Esophagus squamous epithelium (tissue), 5 donors: ENCODE measurements at places on chromosomes 1 and 21.

DNA sequence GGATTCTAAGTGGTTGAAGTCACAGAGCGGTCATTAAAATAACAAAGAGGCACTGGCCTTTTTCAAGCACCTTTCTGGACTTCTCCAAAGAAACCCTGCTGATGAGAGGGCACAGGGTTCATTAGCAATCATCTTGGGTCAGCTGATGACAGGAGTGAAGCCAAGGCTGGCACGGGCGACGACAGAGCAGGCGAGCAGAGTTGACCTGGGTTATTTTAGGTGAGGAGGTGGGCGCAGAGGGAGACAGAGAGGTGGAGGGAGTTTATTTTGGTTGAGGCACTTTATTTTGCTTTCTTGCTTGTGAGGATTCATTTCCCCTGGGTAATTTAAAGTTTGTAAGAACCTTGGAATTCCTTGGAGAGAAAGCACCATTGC, 57.9 kb downstream of the OLIG1 start:
- DNase-seq, result no peak

- DNase-seq, result no peak
These were observed 183.8 kb upstream of the ARHGEF16 start for GRCh38 chr1:3270403-3271245.

GRCh38 chr1:24100945-24101737, 10.8 kb downstream of the MYOM3 start:
- DNase-seq, result no peak

GRCh38 chr1:115343200-115343737, 5.2 kb upstream of the NGF start:
- DNase-seq, result no peak

DNA sequence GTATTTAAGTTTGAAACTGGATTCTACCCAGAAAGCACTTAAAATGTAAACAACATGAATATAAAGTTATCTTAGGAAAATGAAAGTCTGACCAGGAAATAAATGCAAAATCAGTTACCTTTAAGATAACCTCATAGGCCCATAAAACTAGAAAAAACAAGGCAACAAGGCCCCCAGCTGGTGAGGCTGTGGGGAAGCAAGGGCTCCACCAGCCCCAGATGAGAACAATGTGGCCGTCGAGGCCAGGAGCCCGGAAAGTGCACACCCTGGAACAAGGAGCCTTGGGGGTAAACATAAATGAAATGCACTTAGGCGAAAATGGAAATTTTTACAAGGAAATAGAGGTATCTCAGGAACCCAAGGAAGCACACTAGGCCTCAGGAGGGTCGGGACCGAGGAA, 37.9 kb upstream of the BMP8B start:
- no peak for DNase-seq

GRCh38 chr1:221246628-221247415, 367.6 kb downstream of the HLX start:
- DNase-seq, result no peak

GRCh38 chr1:65477414-65478378, 57.2 kb downstream of the LEPR start:
- DNase-seq, result no peak

DNA sequence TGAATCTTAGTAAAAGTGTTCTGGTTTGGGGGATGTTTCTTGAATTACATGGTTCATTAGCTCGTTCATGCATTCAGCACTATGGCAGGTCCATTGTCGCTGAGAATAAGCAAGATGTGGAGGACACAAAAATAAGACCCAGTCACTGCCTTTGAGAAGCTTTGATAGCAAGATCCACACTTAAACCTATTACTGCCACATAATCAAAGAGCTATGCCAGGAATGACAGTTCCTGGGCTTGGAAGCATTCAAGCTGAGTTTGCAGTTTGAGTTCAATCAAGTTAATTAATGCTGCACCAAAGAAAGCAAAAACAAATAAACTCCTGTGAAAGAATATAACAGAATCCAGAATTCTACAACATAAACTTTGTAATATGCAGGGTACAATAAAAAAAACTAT, 131.8 kb downstream of the MIS18A start:
- DNase-seq, result no peak

DNA sequence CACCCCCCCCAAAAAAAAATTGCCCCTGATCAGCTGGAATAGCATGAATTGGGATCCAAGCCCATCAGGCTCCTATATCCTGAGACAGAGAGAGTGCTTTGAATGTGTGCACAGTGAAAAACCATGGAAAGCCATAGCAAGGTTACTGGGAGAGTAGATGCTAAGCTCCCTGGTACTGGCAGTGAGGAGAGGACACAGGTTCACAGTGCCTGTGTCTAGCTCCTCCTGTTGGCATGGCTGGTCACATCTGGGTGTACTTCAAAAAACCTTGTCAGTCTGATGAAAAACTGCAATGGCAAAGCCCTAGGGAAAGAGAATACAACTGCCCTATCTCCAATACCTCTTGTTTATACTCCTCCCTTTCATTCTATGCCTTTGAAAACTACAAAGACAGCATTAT, 12.9 kb downstream of the COPA start:
- no peak for DNase-seq

- no peak for DNase-seq
These were observed 8.0 kb downstream of the ACBD6 start for GRCh38 chr1:180494370-180494769.

DNA sequence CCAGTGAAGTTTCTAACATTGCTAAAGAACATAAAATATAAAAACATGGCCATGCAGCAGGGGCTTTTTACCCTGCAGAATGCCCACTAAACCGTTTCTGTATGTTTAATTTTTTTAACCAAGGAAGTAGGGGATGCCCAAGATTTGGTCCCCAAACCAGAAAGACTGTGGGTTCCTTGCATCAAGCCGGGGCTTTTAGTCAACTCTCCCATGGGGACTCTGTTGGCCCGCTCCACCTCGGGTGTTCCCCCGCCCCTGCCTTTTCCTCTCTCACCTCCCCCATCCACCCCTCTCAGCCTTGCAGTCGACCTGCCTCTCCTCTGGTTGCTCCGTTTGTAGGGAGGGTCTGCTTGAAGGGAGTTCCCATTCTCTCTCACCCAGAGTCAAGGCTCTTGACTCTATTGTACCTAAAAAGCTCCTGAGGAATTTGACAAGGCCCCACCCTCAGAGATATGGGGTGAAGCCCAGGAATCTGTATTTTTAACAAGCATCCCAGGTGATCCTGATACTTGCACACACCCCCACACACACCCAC, 117.5 kb downstream of the TOMM20 start:
- DNase-seq, result no peak

- no peak for DNase-seq
These were observed 33.4 kb downstream of the CENPF start for GRCh38 chr1:214636436-214636835.

- no peak for DNase-seq
These were observed 70.3 kb downstream of the MORN1 start for GRCh38 chr1:2320760-2321667.

DNA sequence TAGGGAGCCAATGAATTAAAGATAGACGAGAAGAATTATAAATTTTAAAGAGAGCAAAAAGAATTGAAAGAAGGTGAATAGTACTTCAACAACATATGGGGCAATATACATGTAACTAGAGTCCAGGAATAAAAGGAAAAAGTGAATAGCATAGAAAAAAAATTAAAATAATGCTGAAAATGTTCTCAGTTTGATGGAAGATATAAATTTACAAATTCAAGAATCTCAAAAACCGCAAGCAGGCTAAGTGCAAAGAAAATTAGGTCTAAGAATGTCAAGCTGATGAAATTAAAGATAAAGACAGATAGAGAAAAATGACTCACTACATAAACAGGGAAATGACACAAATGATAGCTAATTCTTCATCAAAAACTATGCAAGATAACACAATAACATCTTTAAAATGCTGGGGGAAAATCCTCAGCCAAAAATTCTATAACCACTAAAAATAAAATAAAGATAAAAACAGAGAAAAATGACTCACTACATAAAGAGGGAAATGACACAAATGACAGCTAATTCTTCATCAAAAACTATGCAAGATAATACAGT, 326.3 kb downstream of the TBX15 start:
- DNase-seq, result no peak

GRCh38 chr21:40422896-40423635, 423.9 kb downstream of the DSCAM start:
- no peak for DNase-seq

DNA sequence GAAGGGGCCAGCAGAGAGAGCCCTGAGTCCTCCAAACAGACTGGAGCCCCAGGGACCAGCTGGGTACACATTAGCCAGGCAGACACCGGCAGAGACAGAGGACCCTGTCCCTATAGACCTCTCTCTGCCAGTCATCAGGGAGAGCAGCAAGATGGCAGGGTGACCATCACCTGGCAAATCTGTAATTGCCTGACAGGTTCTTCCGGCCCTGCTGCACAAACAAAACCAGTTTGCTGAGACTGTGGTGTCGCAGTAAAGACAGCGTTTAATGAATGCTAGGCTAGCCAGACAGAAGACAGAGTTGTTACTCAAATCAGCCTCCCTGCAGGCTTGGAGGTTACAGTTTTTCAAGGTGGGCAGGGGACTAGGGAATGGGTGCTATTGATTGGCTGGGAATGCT, 618.9 kb downstream of the NPHP4 start:
- DNase-seq, result no peak

- no peak for DNase-seq
These were observed 35.0 kb downstream of the ZYG11A start for GRCh38 chr1:52877554-52877953.

- no peak for DNase-seq
These were observed 24.7 kb downstream of the NPHP4 start for GRCh38 chr1:5967351-5968160.

GRCh38 chr1:25771221-25772114, 28.5 kb upstream of the SELENON start:
- DNase-seq, result no peak

DNA sequence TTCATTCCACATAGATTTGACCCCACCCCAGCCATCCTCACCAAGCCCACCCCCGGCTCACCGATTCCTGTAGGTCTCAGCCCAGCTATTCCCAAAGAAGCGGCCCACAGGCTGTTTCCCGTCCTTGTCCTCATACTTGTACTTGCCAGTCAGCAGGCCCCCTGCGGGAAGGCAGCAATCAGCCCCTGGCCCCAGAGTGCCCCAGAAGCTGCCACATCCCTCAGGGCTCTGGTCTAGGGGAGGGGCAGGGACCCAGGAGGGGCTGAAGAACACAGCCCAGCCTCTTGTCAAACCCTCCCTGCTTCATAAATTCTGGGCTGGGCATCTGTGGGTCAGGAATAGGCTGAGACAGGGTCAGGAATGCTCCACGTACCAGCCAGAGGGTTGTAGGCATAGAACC, 5.0 kb downstream of the AKR7A2 start:
- DNase-seq, result no peak

DNA sequence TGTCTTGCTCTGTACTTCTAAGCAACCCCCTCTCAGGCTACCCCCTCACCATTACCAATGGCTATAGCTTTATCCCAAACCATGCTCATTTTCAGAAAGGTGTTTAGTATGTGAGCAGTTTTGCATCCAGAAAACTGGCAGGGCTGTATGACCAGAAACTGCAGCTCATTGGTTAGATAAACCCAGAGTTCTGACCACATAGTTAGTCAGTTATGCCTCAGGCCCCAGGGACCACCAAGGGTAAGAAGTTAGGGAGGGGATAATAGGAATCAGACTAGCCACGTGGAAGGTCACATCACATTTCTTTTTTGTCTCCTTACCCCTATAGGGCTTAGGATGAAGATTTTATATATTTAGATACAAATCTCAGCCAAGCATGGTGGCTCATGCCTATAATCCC, 1.2 kb downstream of the ITGA10 start:
- no peak for DNase-seq
